ENCODE measurements at places on chromosomes 7 and 10.

DNA sequence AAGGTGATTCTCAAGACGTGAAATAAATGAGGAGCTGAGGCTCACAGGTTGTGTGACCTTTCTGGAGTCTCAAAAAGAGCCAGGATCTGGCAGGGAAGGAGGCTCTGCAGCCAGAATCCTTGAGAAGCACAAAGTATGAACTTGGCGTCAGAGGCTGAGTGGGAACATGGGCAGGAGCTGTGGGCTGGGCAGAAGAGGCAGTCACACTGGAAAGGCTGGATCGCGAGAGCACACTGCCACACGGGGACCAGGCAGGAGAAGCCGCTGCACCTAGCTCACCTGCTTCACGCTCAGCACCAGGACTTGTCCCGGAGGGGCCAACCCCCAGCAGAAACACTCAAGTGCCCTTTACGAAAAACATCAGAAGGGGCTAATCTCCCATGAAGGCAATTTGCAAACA, 535.0 kb downstream of the TNS3 start:
- no peak for DNase-seq

DNA sequence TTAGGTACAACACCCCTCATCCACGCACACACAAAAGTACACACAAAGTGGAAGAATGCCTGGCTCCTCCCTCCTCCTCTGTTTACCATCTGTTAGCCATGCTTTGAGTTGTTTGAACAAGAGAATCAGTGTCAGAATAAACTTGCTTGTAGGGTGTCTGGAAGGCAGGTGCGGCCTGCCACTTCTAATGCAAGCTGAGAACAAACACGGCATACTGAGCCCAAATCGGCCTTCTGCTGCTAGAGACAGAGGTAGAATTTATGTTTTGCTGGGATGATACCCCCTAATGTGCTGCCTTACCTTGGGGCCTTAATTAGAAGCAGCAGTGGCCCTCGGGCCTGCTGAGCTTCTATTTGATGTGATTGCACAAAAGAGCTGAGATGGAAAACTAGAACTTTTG, 24.9 kb upstream of the FAM180A start:
- DNase-seq: no peak

DNA sequence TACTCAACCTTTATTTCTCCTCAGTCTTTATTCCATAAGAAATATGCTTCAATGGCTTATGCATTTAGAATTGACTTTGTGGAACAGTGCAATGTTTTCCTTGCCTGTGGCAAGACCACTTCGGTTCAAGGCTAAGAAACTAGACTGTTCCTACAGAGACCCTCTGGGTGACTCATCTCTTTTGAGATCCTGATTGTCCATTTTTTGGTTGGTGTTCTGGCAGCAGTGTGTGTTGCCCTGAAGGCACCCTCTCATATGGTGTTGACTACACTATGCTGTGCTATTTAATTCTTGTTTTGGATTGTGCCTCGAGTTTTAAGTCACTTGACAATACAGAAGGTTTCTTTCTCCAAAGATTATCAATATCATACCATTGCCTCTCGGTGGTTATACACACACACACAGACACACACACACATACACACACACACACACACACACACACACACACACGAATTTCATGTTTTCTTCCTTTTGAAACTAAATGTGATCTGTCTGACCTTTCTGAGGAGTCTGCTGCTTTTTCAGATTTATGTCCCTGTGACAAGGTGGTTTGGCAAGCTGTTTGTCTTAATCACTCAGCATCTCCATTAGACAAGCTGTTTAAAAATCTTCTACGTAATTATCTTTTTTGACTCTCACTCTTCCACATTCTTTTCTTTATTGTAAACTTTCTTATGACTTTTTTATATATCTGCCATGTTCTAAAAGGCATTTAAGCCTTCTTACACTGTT, 187.2 kb downstream of the VTI1A start:
- no peak for DNase-seq

DNA sequence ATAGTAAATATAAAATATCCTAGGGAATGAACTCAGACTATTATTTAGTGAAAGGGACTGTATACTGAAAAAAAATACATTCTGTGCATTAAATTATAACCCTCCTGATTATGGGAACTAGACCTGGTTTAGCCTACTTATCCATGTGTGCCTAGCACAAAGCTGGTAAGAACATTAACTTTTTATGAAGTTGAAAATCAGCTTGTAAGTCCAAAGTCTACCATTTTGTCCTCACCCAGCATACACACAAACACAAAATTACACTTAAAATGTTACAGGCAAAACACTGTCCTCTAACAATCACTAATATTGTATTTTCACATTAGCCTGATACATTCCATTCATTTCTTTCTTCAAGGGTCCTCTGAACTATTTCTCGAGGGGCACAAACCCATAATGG, 19.9 kb upstream of the NEBL start:
- no peak for DNase-seq
